ENCODE measurements at places on chromosomes 5 and 9. TPM values are rescaled to one million over a fixed set of nuclear protein-coding genes. Genes with fewer than 3 reads are reported as not detected.

GRCh38 chr5:13930541-13931171, 13.8 kb downstream of the DNAH5 start:
- no peak for DNase-seq

GRCh38 chr9:131275332-131276093, 797 bp downstream of the FAM78A start:
- no peak for DNase-seq

DNA sequence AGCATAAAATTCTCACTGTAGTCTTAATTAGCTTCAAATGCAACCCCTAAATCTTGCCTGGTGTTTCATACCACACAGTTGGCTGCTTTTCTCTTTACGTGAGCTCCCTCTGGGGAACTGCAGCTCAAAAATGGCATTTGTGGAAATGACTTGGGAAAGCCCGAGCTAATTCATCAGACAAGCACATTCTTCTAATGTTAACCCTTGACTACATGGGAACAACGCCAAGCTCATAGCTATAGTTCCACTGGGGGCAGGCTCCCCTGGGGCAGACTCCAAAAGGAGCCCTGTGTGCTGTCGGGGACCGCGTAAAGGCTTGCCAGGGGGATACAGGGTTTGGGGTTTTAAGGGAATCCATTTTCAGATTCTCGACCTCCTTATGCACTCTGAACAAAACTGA, 301.4 kb upstream of the DAP start:
- DNase-seq, result peak; percentile 27

CXCL14 gene
- 70.8 TPM for total RNA-seq

GRCh38 chr5:4065472-4066320, 470.1 kb downstream of the IRX1 start:
- DNase-seq, result peak; percentile 76

DNA sequence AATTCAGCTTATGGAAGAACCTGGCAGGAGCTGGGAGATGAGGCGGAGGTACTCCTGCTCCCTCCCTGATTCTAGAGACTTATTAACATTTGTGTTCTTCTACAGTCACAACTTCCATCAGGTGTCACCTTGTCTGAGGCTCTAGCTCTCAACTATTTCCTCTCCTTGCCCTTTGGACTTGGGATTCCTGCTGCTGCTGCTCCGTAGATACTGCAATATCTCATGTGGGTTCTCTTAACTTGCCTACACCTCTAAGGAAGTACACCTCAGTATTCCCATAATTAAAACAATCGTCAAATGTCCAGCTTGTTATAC, 21.2 kb downstream of the ANXA1 start:
- DNase-seq, result no peak

DNA sequence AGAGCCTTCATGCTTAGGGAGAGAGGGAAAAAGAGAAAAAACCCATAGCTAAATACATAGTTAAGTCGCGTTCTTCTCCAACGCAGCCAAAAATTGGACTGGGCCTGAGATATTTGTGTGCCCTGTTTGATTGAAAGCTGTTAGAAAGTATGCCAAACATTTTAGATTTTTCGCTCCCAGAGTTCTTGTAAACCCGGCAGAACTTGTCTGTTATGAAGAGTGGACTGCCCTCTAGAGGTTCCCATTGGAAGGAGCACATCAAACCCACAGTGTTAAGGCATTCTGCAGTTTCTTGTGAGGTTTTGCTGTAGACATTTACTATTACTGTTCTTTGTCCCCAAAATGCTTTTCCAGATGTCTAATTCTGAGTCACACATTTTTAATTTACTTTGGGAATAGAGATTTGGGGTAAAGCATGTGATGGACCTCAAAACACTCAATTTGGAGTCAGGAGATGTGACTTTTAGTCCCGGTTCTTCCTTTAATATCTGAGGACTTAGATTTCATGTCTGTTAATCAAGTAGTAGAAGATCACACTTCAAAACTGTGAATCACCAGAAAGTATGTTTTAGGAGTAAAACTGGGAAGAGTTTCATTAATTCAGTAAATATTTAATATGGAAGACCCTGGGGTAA, 96.6 kb downstream of the PCSK1 start:
- DNase-seq, result peak; percentile 93

GRCh38 chr9:75814667-75815066, 75.8 kb upstream of the PCSK5 start:
- no peak for DNase-seq

- DNase-seq, result no peak
Measured at GRCh38 chr9:138062196-138062595, 184.6 kb downstream of the CACNA1B start.

DNA sequence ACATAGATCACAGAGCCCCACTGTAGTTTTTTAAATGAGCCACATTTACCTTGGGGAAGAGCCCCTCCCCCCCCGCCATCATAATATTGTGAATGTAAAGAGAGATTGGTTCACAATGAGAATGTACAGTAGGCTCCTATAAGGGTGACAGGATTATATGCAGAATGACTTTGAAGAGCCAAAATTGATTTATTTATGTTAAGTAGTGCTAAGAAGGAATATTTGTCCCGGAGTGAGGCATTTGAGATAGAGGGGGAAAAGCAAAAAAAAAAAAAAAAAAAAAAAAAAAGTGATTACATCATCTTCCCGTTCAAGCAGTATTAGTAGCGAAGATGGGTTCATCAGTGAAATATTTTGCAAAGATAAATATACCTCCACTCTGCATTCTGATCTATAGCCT, 73.9 kb downstream of the PIK3R1 start:
- DNase-seq, result peak; percentile 47

DNA sequence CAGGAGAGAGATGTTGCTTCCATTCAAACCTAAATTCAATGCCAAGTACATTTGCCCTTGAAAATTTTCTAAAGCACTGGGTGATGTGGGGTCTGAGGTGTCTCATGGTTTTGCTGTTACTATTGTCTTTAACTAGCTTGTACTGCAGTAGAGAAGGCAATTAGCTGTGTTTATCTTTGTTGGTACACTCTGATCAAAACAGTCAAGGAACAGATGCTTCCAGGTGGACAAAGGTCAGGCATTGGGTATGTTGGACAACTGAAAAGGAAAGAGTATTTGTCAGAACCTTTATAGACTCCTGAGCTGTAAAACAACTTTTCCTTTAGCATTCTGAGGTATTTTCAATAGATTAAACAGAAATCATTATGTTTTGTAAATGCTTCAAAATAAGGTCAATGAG, 2228.7 kb upstream of the WWC1 start:
- no peak for DNase-seq

C5orf58 gene
- total RNA-seq, result 1.7 TPM

DNA sequence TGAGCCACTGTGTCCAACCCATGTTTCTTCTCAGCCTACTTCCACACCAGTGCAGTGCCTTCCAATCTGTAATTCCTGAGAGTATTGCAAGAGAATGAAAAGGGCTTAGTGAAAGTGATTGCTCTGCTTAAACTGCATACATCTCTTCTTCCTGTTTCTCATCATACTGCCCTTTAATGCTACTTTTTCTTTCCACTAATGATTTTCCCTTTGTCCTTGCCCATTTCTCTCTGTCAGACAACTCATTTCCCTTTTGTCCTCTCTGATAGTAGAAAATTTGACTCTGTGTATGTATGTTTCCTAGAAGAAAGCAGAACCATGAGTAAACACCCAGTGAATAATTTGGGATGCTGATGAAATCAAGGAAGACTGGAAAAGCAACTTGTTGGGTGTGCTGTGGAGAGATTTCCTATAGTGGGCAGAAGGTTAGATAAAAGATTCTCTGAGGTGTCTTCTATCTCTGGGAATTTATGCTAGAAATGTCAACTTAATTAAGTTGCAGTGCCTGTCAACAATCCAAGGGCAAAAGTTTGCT, 102.2 kb upstream of the CHD1 start:
- no peak for DNase-seq

- no peak for DNase-seq
Measured at GRCh38 chr5:4563400-4563799, 576.7 kb upstream of the ADAMTS16 start.

- DNase-seq, result no peak
Measured at GRCh38 chr9:34508463-34508862, 14.3 kb downstream of the ENHO start.

DNA sequence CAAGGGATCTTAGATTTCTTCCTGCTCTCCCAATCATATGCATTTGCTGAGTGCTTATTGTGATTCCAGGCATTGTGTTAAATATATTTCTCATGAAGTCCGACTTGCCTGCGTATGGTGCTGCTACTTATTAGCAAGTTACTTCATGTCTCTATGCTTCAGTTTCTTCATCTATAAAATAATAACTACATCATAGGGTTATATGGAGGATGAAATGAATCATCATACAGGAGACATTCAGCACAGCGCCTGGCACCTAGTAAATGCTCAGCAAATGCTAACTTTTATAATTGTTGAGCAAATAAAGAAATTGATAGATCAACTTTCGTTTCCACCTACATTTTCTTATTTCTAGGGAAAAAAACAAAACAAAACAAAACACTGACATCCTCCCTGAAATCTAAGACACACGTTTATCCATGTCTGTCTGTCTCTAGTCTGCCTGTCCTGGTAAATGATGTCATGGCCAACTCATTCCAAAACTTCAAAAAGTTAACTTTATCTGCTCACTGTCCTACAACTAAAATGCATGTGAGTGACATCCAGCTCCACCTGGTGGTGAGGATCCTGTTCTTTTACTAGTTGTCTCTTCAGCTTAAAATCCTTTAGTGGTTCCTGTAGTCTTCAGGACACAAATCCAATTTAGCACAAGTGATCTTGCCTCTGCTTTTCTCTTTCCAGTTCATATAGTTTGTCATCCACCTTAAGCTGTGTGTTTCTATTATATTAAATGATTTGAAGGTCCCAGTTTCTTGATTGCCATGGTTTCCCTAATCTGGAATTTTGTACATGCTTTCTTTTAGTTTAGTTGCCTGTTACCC, 27.7 kb downstream of the PPP3R2 start:
- DNase-seq, result no peak

DNA sequence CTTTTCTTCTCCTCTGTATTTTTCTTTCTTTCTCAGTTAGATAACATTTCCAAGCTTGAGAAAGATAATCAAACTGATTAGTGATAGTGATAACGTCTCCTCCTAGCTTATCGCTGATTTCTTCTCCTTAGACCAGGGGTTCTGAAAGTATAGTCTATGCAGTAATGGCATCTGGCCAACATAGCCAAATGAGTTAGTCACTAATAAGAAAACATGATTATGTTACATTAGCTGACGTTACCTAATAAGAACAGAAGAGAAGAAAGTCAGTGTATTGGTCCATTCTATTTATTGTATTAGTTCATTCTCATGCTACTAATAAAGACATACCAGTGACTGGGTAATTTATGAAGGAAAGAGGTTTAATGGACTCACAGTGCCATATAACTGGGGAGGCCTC, 111.2 kb downstream of the STRBP start:
- DNase-seq, result no peak

DNA sequence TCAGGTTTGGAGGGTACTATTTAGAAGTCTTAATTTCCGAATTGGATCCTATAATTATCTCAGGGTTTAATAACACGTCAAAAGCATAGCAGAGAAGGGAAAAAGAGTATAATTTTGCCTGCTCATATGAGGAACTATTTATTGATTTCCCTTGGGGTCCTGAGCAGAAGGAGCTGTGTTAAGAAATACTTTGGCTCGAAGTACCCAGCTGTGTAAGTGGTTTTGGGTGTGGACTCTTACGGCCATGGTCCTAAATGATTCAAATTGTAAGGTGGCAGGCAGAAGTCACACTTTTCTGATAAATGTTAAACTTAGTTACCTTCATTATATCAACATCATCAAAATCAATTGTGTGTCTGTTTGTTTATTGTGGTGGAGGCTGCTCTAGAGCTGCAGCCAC, 190.4 kb downstream of the MTRR start:
- DNase-seq, result no peak

SGCD gene
- 43.8 TPM for total RNA-seq

DNA sequence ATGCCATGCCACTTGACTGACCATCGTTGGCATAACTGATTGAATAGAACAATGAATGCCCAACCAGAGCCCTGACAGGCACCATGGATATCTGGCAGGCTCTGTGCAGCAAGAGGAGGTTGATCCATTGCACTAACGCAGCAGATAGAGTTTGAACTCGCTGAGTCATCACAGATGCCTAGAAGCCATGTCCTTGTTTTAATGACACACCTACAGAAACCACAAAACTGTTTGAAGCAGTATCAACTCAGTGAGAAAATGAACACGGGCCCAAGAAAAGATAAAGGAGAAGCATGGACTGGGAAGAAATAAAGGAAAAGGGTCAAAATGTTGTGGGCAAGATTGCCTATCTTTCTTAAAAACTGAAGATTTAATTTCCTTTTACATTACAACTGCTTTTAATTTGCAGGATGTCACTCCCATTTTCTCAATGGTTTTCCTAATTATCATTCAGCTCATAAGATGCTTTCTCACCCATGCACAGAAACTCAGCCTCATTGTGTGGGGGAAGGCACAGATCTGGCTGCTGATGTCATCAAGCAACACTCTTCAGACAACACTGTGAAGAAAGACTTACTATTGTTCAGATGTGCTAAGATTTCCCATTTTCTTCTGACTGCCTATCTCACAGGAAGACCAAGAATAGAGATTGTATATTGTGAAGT, 129.0 kb downstream of the PIK3R1 start:
- peak; percentile 28 for DNase-seq

- DNase-seq, result no peak
Measured at GRCh38 chr5:148228392-148228984, 9.8 kb upstream of the MARCOL start.

SPACA9 gene
- 3.1 TPM for total RNA-seq

ATP10B gene
- 2.2 TPM for total RNA-seq

GRCh38 chr9:138105561-138106505, 228.3 kb downstream of the CACNA1B start:
- DNase-seq, result no peak

- DNase-seq, result no peak
Measured at GRCh38 chr9:121437891-121438290, 61.8 kb downstream of the GGTA1 start.

GALNT12 gene
- total RNA-seq, result 11.1 TPM

- no peak for DNase-seq
Measured at GRCh38 chr9:80163889-80164288, 592.1 kb downstream of the TLE4 start.

- DNase-seq, result peak; percentile 59
Measured at GRCh38 chr9:347667-348292, 133.1 kb downstream of the DOCK8 start.

GABRA6 gene
- total RNA-seq, result 3.9 TPM

- no peak for DNase-seq
Measured at GRCh38 chr5:9573796-9574195, 27.9 kb upstream of the SEMA5A start.

DNA sequence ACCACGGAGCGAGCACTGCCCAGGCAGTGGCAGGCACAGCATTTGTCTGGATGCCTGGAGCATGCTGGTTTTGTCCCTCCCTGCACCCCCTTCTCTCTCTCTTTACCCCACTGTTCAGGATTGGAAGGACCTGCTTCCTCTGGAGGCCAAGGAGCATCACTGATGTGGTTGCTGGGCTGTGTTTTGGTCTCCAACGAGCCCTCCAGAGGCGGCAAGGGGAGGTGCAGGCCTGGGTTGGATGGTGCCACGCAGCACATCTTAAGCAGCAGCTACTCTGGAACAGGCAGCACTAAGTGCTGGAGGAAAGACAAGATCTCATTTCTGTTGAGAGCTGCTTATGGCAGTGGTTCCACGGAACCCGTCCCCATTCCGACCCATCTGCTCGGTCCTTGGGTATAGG, 139.6 kb downstream of the CMYA5 start:
- DNase-seq, result peak; percentile 8

GRCh38 chr9:124511426-124511840, 4.2 kb upstream of the NR5A1 start:
- DNase-seq, result no peak
